ENCODE measurements at places on chromosomes 1 and 21.

DNA sequence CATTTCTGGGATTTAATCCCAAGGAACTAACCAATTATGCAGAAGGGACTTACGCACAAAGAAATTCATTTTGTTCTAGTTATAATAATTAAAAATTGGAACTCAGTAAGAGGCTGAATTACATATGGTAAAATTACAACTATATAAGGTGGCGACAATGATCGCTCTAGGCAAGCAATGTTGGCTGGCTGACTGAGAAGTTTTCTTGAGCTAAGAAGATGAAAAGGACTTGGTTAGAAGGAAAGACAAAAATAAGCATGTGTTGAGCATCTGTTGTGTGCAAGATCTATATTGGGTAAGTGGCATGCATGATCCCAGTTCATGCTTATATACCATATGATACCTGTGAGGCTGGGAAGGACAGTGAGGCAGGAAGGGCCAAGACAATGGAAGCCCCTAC lies 80.8 kb downstream of the FCRL5 start:
- no peak for DNase-seq

DNA sequence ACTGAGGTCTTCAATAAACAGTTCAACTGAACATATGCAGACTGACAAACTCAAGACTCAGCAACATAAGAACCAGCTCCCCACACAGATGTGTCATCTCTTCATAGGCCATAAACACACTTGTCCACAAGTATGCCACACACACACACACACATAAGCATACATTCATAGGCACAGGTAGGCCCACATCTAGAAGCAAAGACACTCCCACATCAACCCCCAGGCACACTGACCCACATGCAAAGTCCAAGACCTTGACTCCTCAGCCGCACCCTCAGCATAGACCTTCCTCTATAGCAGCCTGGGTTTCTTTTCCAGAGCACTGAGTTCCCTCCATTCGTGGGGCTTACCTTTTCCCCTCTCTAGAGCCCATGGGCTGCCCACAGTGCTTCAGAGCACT lies 1.4 kb downstream of the LAD1 start:
- DNase-seq: no peak

DNA sequence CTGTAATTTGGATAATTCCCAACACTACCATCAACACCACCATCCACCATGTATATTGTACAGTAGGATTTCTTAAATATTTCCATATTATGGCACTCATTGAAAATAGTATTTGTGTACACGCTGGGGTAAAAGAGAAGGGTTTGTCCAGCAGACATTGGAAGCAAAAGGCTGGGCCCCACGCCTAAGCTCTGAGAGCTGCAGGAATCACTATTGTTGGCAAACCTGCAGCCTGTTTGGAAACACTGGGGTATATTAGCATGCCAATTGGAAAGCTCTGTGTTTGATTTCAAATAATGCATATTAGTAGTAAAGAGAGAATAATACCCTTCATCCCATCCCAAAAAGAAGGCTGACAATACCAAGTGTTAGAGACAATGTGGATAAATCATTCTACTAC lies 81.5 kb upstream of the DPYD start:
- DNase-seq: no peak

DNA sequence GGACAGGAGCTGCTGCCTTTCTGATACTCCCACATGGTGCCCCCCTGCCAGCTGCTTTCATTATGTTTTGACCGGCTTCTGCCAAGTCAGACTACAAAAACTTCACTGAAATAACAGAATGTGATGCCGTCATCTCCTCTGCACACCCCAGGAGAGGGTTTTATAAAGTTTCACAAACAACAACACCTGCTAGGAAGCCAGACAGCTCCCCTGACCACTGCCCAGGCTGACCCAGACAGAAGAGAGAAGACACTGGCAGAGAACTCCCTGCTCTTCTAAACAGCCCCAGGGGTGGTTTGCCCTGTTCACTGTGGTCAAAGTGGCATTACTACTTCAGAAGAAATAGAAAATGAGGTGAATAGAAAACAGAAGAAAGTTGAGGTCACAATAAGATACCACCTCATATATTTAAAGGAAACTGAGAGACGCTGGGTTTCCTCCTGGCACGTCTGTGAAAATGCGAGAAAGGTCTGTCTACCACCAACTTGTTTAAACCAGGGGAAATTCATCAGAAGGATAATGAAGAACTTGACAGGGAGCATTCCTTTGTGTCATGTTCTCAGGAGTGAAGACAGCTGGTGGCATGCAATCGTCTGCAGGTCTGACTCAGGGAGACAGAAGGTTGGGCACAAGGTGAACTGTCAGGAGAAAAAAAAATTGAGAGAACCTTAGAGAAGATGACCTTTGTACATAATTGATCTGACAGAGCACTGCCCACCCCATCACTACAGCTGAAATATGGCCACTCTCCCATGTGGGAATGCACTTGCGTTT lies 119.0 kb upstream of the NFIA start:
- no peak for DNase-seq

DNA sequence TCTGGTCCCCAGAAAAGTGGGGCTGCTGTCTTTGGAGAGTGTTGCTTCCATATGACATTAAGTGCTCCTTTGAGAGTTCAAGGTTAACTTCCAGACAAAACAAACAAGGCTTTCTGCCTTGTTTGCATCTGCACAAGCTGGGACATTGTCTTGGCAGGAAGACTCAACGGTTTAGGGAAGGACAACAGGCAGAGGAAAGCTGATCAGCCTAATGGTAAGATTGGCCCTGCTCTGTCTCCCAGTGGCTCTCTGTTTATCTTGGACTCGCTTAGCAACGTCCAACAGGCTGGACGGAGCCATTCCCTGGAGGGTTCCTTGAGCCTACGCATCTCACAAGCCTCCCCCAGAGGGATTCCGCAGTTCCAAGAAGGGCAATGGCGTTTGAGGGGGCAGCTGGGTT lies 62.2 kb upstream of the SLC44A3 start:
- DNase-seq: no peak

GRCh38 chr1:165109013-165109412 lies 247.5 kb downstream of the LMX1A start:
- no peak for DNase-seq

GRCh38 chr1:165876121-165876520 lies 48.7 kb downstream of the UCK2 start:
- DNase-seq: no peak
